Brain pericyte (primary cell): ENCODE measurements at places on chromosomes 4 and X.

GRCh38 chrX:89034679-89035078 is 287.7 kb downstream of the CPXCR1 start:
- DNase-seq = no peak

GRCh38 chr4:89048906-89049601 is 7.9 kb downstream of the FAM13A start:
- no peak for DNase-seq

- DNase-seq = no peak
Measured at GRCh38 chr4:70559211-70559830, 32.7 kb upstream of the AMBN start.

GRCh38 chrX:10146346-10146745 is 10.4 kb upstream of the CLCN4 start:
- no peak for DNase-seq

GRCh38 chr4:158786121-158786601 is 17.3 kb downstream of the FNIP2 start:
- no peak for DNase-seq

DNA sequence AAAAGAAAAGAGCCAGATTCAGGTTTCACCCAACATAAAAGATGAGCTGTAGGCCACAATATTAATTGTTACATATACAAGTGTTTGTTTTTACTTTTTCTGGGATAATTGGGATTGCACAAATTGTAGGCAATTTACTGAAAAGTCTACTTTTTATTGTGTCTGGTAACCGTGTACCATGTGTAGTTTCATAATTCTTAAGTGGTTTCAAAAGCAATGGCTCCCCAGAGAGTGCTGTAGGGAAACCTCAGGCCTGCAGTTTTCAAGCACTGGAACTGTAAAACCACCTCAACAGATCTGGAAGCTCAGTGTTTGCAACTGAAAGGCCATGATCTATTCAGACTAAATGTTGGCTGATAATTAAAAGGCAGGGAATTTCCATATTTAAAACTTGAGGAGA is 53.9 kb upstream of the MMAA start:
- DNase-seq = no peak

GRCh38 chr4:189516902-189517301 is 423.8 kb upstream of the FRG1 start:
- no peak for DNase-seq

DNA sequence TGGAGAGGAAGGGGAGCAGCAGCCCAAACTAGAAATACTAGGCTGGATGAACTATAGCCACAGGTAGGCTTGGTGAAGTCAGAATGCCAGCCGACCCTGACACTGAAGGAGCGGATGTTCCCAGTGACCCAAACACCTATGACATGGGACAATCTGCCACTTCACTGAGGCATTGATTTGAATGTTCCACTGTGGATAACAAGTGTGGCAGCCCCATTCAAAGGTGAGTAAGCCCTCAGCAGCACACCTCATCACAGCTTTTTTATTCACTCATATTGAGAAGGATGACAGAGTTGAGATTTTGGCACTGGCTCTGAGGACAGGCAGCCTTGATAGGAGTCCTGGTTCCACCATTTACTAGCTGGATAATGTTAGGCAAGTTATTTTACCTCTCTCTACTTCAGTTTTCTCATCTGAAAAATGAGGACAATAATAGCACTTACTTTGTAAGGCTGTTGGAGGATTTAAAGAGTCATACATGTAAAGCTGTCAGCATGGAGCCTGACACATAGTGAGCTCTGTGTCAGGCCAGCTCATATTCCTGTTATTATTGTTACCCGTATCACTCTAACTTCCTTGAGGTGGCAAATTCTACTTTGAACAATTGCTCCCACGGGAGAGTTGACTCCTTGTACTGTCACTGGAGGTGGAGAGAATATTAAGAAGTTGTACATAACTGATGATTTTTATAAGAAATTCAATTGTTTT is 114.6 kb downstream of the RASL11B start:
- no peak for DNase-seq

DNA sequence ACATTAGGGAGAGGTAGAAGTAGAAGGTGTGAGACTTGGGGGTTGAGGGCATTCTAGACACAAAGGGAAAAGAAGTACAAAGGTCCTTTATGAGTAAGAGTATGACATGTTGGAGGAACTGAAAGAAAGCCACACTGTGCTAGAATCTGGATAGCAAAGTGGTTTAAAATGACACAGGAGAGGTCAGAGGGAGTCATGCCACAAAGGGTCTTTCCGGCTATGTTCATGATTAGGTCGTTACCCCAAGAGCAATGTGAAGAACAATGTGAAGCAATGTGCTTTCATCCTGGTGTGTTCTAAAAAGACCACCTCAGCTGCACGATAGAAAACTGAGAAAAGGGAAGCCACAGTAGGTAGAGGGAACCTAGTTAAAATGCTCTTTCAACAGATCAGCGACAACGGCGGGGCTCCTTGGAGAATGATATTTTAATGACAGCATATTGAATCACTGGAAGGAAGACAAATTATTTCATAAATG is 29.2 kb downstream of the SMIM14 start:
- DNase-seq = no peak

DNA sequence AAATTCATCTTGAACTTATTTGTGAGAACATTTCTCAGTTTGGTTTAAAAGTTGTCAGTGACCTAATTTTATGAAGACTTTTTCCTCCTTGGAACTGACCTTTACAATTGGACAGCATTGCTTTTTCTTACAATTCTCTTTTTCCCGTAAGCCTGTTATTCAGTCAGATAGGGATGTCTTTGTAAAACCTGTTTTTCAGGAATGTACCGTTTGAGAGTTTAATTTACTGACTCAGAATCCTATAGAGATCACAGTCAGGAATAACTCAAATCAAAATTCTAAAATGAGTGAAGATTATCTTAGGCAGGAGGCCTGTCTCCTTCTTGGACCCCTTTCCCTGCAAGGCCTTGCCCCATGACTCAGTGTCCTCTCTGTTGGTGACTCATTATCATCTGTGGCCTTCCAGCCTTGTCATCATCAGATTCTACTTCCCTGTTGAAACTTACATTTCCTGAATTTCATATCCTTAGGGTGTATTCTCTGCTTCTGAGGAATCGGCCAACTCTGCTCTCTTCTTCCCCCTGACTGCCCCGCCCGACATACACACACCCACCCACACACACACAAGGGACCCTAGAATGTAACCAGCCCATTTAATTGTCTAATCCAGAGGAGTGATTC is 99.8 kb downstream of the ARHGAP10 start:
- no peak for DNase-seq

GRCh38 chrX:20461576-20461975 is 194.9 kb upstream of the RPS6KA3 start:
- DNase-seq = no peak

DNA sequence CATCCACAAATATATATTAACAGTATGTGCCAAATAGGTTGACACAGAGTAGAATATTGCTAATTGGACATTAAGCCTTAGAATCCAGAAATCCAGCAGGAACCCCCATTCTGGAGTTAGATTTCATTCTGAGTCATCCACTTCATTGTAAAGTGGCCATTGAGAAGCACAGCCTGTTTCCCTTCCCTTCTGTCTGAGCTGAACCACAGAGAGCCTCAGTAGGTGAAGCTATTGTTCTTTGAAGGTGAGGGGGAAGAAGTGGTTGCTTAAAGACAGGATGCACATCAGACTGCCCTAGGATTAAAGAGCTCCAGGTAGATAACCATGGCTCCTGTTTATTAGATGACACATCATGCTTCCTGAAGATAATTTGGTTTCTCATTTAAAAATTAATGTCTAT is 30.6 kb upstream of the MCF2 start:
- DNase-seq = no peak
